ENCODE measurements at places on chromosomes 3 and 15.

DNA sequence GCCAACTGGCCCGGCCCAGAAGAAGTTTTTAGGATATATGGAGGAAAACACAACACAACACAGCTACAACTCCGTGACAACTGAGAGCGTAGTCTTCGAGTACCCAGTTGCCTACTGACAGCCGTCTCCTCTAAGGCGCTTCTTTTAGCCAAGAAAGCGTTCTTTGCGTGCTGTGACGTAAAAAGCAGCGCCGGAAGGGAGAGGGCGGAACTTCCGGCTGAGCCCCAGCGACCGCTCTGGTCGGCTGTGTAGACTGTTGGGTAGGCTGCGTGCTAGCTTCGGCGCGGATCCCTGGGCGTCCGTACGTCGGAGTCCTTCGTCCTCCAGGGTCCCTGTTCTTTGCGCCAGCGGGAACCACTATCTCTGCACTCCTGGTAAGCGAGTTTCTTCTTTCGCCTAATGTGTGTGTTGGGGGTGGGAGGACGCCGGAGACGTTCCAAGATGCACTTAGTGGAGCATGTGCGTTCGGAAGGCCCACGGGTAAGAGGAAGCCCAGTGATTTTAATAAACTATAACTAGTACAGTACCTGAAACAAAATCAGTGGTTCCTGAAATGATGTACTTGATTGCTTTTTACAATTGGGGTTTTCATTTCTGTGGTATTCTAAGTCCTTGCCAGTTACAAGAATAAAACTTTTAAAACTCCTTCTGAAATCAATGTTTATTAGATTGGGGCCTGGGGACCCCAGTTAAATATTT, at the start of gene TRMT10C:
Gene TRMT10C, plus strand, starts transcription at position 239 of the 699 bp plus-strand sequence. CDS start 2,914 bp downstream, outside the sequence.
- DNase-seq, result peak; percentile 88

GRCh38 chr3:155302481-155302880, 9.0 kb upstream of the STRIT1 start:
- DNase-seq, result no peak

DNA sequence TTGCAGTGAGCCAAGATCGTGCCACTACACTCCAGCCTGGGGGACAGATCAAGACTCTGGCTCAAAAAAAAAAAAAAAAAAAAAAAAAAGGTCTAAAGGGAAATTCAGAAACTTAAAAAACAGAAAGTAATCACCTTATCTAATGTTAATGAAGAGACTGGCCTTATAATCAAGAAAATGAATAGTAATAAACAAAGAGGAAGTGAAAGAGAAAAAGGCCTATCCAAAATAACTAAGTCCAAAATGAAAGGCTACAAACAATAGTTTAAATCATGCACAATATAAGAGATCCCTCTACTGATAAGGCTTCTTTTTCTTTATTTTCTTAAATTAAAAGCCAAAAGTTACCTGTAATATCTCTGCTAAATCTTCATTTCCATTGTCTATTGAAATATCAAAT, 37.1 kb upstream of the HDC start:
- no peak for DNase-seq

DNA sequence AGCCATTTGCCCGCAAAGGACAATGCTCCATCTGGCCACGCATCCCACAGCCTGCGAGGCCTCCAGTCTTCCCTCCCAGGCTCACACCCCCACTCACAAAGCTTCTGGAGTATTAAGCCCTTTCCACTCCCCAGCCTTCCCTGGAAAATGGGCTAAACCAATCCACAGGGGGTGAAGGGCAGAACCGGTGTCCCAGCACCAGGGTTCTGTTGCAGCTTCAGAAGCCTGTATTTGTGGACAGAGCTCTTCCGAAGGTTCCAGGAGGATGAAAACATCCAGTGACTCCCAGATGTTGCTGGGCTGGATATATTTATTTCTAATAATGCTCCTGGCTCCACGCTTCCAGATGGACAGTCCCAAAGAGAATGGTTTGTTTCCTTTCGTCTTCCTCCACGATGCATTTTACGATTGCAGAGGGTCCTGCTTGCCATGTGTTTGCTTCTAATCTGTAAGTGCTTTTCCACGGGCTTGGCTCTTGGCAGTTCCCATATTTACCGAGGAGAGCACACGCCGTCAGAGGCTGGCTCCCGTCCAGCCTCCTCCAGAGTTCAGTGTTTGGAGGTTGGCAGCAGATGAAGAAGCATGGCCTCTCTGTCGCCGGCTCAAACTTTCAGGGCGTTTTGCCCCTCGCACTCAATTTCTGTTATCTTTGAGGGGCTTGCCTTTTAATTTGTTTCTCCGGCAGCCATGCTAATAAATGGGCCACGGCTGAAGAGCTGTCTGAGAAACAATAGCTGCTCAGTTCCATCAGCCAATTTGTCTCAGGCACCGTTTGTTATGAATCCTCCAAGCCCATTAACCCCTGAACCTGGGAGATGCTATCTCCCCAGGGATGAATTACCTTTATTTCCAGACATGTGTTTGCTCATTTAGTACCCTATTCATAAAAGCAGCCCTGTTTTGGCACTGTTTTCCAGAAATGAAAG, 367.9 kb upstream of the PROK2 start:
- DNase-seq, result peak; percentile 70

DNA sequence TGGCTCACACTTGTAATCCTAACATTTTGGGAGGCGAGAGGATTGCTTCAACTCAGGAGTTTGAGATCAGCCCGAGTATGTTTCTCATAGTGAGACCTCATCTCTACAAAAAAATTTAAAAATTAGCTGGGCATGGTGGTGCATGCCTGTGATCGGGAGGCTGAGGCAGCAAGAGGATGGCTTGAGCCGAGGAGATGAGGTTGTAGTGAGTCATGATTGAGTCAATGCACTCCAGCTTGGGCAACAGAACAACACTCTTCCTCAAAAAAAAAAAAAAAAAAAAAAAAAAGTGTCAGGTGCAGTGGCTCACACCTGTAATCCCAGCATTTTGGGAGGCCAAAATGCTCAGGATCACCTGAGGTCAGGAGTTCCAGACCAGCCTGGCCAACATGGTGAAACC, 2.4 kb downstream of the RPL39L start:
- peak; percentile 33 for DNase-seq

DNA sequence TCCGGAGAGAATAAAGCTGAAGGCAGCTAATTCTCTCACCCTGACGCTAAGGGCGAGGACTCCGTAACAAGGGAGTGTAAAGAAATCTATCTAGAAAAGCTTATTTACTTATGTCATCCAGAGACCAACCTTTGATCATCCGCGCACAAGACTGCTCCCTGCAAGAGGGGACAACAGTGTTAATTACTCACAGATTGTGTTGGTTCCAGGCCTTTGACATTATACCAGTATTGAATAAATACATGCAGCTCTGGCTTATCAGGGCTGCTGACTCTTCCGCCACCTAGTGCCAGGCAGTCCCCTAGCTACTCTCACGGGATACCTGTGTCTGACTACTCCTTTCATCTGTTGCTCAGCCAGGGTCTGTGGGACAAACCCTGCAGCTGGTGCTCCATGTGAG, 211.7 kb downstream of the DTWD1 start:
- no peak for DNase-seq

DNA sequence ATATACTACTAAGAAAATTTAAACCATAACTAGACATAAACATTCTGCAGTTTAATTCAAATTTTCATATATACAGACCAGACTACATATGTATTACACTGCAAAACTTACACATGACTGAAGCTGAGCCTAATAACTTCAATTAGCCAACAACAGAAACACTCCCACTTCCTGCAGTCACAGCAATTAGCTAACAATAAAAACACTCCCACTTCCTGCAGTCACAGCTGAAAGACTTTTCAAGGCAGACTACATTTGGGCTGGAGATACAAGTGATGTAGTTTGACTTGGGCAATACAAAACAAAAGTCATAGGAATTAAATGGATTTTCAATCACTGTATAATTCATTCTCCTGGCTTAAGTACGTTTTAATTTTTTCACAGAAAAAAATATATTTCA, 10.3 kb downstream of the TM2D3 start:
- DNase-seq, result no peak

- DNase-seq, result no peak
Observed at GRCh38 chr15:65766422-65767263, 25.4 kb downstream of the DENND4A start.

DNA sequence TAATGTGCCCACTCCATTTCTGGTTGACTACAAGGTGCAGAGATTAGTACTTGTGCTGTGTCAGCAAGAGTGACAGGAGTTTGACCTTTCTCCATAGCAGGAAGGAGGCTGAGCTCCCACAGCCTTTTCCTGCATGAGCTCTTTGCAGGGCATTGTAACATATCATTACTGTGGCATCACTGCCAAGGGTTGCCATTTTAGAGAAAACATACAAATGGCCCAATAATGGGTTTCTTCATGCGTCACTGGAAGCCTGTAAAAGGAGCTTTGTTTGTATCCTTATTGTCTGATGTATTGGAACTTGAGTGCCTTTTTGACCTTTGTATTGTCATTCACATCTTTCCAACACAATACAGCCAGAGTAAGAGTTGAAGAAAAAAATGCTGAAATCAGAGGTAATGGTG, 323.0 kb upstream of the CDIN1 start:
- DNase-seq, result no peak

GRCh38 chr3:113963879-113964278, 16.1 kb downstream of the ZDHHC23 start:
- no peak for DNase-seq

GRCh38 chr3:38086496-38086895, 47.5 kb downstream of the DLEC1 start:
- DNase-seq, result no peak

GRCh38 chr3:42764561-42765295, 8.3 kb downstream of the CCDC13 start:
- no peak for DNase-seq

- no peak for DNase-seq
Observed at GRCh38 chr3:20604659-20605058, 418.7 kb upstream of the SGO1 start.

DNA sequence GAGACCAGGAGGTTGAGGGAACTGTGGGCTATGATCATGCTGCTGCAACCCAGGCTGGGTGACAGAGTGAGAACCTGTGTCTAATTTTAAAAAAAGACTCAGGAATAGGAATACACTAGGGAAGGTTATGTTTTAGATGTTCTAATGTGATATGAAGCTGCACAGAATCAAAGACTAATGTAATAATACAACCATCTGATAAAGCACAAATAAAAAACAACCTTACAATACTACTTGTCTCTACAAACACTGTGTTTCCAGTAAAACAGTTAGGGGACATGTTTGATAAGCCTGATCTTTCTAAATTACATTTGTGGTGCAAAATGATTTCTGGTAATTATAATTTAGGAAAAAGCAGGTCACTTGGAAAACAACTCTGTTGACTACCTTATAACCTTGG, 56.7 kb downstream of the RBMS3 start:
- DNase-seq, result no peak

- no peak for DNase-seq
Observed at GRCh38 chr3:71035886-71036285, 547.6 kb downstream of the FOXP1 start.

- DNase-seq, result no peak
Observed at GRCh38 chr3:151306168-151306810, 10.3 kb downstream of the GPR87 start.
